ENCODE measurements at places on chromosomes 5 and 9.
A peak's percentile ranks its signal among the peaks of the same experiment; 100 is the strongest.

GRCh38 chr9:79377339-79377855, 194.4 kb upstream of the TLE4 start:
- DNase-seq = no peak

GRCh38 chr5:144108131-144108530, 62.3 kb downstream of the YIPF5 start:
- no peak for DNase-seq

- DNase-seq = no peak
Measured at GRCh38 chr9:116286297-116286696, 132.7 kb downstream of the PAPPA start.

DNA sequence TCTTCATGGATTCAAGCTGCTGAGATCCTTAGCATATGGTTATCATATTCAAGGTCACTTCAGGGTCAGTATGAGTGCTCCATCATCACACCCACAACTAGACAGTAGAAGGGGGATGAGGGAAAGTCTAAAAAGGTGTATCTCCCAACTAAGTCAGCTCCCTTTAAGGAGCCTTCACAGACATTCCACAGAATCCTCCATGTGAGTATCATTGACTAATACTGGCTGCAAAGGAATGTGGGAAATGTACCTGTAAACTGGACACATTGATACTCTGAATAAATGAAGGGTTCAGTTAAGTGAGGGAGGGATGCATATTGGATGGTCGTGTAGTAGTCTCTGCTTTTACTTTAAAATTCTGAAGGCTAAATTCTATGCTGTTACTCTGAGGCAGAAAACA, 330.7 kb downstream of the LRRC70 start:
- DNase-seq = peak; percentile 3

- DNase-seq = no peak
Measured at GRCh38 chr5:133820507-133820906, 147.9 kb downstream of the C5orf15 start.

DNA sequence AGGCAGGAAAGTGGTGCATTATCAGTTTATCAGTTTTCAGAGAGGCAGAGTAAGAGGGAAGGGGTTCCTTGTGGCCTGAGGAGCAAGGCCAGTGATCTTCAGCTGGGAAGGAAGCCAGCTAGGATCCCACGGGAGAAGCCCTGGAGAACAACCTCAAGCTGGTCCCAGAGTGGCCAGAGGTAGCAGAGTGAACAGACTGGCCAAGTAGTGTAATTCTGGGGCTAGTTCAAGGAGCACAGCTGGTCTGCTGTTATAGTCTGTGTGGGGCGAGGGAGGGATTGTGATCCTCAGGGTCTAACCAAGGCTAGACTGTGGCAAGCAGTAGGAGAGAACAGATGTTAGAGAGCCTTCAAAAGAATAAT, 164.6 kb downstream of the CARTPT start:
- no peak for DNase-seq
